ENCODE measurements at places on chromosomes 12 and 14.

DNA sequence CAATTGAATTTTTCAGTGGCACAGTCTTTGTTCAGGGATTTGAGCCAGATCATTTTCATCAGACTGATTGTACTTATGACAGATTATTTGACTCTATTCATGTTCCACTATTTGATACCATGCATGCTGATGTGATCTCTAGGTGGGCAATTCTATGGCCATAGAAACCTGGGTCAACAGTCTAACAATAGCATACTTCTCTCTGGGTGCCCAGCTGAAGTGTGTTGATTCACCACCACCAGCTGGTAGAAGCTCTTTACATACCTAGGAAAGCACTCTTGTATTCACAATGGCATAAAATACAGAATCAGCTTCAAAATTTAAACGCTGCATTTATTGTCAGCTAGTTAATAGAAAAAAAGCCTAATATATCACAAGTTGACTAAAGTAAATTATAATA lies 90.2 kb upstream of the TMTC2 start:
- DNase-seq, result peak; percentile 75

- DNase-seq, result no peak
Observed at GRCh38 chr12:67038486-67038885, 230.7 kb upstream of the CAND1 start.

GRCh38 chr14:55097881-55098560 lies 31.0 kb upstream of the LGALS3 start:
- DNase-seq, result no peak

DNA sequence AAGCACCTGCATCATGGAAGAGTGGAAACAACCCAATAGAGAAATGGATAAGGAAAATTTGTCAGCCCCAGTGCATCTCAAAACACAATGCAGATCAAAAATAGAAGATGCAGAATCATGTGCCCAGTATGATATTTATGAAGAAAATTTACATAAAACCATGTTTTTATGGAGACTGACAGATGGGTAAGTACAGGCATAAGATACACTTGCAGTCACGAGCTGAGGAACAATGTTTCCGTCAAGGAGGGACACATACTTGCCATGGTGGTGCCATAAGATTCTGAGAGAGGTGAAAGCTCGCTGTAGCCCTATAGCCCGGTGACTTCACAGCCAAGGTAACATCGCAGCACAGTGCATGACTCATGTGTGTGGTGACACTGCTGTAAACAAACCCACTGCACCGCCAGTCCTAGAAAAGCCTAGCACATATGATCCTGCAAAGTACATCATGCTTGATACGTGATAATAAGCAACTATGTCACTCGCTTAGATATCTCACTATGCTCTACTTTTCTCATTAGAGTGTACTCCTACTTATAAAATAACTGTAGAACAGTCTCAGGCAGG lies 112.6 kb downstream of the RIMBP2 start:
- DNase-seq, result no peak

- DNase-seq, result no peak
Observed at GRCh38 chr12:116346741-116347140, 69.2 kb upstream of the MED13L start.

DNA sequence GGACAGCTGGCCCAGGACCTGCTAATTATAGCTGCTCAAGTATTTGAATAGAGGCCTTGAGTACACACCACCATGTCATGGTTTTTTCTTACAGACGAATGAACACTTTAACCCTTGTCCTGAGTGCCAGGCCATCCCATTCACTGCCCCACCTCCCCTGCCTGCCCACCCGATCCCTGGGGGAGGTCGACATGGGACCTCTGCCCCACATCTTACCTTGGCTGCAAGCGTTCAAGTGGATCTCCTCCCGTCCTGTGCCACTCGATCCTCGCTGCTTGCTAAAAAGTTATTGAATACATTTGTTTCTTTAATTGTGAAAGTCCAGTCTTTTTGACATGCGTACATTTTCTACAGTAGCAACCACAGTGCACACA lies 10.3 kb downstream of the RTL1 start:
- DNase-seq, result peak; percentile 82

GRCh38 chr12:122989225-122989839 lies 8.9 kb downstream of the ARL6IP4 start:
- DNase-seq, result no peak

DNA sequence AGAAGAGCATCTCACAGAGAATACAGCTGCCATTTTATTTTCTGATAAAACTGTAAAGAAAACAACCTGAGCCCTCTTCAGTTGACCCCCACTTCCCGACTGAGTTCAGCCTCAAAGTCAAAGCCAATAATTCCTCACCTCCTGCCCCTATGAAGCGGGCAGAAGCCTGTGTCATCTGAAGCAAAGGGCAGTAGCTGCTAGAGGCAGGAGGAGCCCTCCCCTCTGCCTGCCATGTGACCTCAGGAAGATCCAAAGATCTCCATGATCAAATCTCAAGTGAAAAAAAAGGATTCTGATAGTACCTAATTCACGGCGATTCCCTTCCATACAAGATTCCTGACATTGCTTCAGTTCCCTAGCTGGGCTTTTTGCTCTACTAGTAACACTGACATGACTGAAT lies 223.1 kb upstream of the CAND1 start:
- DNase-seq, result no peak

DNA sequence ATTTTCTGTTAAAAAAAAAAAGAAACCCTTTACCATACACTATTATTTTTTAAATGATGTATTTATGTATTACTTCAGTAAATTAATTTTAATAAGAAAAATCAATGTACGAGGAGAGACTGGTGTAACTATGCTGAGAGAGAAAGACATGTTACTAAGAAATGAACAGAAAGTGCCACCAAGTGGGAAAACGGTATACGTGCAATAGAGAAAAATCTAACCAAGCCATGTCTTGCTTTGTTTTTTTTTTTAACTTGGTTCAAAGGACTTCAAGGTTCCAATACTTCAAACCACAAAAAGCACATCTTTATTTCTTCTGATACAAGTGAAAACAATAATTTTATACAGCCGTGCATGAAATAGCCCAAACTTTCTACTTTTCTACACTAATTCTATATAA lies 22.9 kb downstream of the NDUFA12 start:
- no peak for DNase-seq

GRCh38 chr12:67677166-67677565 lies 28.6 kb downstream of the DYRK2 start:
- no peak for DNase-seq

DNA sequence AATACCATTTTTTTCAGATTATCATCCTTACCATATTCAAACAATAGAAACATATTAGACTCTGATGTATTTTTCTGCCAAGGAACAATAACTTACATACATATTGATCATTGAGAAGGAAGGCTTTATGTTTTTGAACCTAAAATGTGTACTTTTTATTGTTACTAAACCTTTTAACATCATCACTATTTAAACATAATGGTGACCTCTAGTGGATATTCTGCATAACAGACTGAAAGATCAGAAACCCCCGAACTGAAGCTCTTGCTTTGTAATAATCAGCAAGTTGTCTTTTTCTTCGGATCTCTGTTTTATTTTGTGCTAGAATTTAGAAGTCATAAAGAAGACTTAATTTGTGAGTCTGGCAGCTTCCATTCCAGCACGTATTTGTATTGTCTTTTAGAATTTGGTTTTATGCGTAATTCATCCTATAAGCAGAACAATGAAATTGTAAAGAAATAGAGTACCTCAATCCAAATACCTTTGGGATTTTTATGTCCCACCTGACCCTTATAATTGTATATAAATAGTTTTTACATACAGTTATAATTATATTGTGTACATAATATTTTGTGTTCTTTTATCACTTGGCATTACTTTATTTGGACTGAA lies 125.9 kb upstream of the ATF1 start:
- DNase-seq, result peak; percentile 14

DNA sequence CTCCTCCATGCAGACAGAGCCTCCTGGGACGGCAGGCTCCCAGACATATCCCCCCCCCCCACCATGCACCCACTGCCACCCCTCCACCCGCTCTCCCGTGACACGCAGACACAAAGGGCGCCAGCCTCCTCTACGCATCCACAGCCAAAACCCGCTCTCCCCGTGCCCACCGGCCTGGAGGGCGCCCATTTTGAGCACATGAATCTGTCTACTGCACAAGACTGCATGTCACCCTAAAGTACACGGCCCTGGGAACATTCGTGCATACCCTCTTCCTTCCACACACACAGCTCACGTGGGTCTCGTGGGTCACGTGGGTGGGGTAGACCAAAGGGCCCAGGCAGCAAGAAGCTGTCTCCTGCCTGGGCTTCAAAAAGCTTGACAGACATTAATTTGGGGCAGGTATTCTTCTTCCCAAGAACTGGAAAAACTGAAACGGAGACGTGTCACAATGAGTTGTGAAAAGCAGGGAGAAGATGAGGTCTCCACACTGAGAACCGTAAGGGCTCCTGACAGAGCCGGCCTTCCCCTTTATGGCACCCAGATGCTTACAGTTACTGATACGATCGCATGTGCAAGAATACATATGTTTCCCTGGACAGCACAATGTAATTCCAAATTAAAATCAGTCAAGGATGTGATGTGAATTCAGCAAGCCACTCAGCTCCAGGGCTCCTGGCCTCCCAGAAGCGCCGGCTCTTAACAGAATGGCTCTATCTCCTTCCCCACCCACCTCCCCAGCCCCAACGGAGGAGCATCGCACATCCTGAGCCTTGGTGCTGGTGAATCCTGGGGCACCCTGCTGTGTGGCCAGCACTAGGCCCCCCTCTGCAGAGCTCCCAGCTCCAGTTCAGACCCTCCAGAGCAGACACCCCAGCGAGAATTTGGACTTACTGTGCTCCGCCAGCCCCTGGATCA lies 1.9 kb downstream of the TGFB3 start:
- DNase-seq, result no peak

DNA sequence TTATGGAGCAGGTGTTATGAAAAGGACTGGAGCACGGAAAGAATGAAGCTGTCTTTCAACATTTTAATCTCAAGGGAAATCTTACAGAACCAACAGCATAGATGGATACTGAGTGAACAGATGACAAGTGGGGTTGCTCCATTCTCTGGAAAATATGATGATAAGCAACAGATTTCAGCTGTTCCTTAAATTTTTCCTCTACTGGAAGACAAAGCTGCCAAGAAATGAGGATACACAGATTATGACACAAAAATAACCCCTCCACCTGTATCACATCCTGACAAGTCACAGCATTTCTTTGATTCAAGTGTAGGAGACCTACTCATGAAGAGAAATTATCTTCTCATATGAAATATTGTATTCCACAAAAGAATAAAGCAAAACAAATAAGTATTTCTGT lies 13.0 kb upstream of the TMTC2 start:
- DNase-seq, result no peak

- peak; percentile 34 for DNase-seq
Observed at GRCh38 chr12:62714774-62715721, 219.9 kb downstream of the PPM1H start.

- peak; percentile 61 for DNase-seq
Observed at GRCh38 chr14:21825149-21825743, 151.6 kb upstream of the OR4E1 start.

DNA sequence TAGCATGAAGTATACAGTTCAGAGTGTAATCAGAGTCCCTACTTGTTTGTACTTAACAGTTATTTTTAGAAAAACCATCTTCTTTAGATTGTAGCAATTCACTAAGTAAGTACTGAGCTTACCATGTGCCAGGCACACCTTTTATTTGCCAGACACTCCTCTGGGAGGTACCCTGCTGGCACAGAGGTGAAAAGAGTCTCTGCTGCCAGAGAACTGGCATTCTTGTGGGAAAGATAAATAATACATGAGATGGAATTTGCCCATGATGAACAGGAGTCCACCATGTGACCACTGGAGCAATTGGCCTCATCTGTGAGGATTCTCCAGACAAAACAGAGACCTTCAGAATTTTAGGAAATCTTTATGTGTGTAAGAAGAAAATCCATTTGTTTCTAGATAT lies 199.3 kb upstream of the SLC16A7 start:
- no peak for DNase-seq

DNA sequence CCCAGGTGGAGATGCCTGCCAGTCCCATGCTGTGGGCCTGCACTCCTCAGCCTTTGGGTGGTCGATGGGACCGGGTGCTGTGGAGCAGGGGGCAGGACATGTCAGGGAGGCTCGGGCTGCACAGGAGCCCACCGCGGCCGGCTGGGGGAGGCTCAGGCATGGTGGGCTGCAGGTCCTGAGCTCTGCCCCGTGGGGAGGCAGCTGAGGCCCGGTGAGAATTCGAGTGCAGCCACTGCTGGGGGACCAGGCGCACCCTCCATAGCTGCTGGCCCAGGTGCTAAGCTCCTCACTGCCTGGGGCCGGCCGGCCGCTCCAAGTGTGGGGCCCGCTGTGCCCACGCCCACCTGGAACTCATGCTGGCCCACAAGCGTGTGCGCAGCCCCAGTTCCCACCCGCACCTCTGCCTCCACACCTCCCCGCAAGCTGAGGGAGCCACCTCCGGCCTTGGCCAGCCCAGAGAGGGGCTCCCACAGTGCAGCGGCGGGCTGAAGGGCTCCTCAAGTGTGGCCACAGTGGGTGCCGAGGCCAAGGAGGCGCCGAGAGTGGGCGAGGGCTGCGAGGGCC lies 49.6 kb downstream of the DACT1 start:
- no peak for DNase-seq

- DNase-seq, result no peak
Observed at GRCh38 chr12:116153113-116153512, 124.4 kb downstream of the MED13L start.

DNA sequence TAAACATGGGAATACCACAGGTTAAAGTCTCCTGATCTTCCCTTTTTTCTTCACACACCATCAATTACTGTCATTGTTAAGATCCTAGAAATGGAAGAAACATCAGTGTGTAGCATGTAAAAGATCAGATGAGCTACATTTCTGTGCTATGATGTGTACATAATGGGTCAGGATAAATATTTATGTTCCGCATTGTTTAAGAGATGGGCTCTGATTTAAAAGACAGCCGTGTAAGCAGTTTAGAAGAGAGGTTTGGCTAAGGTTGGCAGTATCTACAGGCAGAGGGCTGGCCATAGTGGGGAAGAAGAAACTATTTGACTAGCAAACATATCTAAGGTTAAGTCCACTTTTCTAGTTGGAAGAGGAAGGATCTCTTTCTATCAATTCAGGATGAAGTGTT lies 49.4 kb downstream of the LRRC9 start:
- no peak for DNase-seq

DNA sequence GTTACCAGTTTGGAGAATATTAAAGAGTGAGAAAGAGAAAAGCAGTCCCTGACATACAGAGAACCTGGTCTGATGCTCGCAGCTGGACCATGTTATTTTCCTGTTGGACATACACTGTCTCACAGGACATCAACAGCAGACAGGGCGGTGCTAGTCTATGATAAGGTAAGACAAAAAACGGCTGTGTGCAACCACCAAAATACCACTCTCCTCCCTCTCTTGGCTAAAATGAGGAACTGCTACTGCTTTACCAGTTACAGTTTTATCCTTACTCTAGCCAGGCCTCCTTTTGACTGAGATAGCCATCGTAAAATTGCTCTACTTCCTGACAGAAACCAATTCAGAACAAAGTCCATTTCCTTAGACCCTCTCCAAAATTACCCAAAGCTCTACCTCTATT lies 47.0 kb upstream of the ERGIC2 start:
- DNase-seq, result no peak

All from SHP77 (cell line).